ENCODE measurements at places on chromosomes 12 and 14.

DNA sequence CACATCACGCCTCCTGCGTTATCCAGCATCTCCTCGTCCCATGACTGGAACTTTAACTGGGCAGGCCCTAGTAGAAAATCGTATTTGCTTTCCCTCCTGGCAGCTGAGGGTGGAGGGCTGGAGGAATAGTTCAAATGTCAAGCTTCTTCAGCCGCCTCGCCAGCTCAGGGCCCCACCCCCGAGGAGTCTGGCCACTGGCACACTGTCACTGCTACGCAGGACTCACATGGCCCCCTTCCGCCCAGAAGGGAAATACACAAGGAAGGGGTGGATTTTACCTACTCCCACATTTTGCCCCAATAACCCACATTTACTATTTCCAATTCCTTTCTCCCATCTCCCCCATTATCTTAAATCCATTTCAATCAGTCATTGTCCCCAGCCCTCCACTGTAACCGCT lies 8.6 kb downstream of the SLC6A13 start:
- no peak for DNase-seq

DNA sequence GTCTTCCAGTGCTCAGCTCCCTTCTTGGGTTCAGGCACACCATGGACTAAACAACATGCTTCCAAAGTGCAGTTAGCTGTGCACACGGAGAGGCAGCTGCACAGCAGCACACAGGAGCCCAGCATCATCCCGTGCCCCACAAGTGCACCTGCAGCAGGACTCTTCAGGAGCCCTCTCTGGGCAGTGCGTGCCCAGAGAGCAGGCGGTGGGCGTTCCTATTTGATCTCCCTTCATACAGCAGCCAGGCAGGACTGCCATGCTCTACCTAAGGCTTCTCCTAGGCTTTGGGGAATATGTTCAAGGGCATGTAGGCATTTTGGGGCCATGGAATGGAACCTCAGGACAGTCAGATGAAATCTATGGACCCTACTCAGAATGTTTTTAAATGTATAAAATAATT lies 35.5 kb downstream of the ANO2 start:
- no peak for DNase-seq

- no peak for DNase-seq
Measured at GRCh38 chr12:57624441-57625220, 8.4 kb downstream of the B4GALNT1 start.

DNA sequence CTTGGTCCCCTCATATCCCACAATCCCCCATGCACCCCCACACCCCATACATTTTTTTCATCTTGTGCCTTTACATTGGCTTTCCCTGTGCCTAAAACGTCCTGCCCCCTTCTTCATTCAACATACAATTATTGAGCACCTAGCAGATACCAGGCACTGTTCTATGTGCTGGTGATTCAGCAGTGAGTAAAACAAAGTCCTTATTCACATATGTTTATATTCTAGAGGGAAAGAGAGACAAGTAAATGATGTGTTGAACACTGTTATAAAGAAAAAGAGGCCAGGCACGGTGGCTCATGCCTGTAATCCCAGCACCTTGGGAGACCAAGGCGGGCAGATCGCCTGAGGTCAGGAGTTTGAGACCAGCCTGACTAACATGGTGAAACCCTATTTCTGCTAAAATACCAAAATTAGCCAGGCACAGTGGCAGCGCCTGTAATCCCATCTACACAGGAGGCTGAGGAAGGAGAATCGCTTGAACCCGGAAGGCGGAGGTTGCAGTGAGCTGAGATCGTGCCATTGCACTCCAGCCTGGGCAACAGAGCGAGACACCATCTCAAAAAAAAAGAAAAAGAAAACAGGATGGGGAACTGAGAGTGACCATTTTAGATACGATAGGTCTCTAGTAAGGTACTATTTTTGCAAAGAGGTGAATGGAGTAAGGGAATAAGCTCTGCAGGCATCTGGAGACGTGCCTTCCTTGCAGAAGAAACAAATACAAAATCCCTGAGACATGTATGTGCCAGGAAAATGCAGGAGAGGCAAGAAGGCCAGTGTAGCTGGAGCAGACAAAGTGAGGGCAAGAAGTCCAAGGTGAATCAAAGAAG lies 12.2 kb downstream of the SLC7A7 start:
- no peak for DNase-seq

GRCh38 chr12:111150921-111151840 lies 217.7 kb downstream of the PHETA1 start:
- DNase-seq: no peak

DNA sequence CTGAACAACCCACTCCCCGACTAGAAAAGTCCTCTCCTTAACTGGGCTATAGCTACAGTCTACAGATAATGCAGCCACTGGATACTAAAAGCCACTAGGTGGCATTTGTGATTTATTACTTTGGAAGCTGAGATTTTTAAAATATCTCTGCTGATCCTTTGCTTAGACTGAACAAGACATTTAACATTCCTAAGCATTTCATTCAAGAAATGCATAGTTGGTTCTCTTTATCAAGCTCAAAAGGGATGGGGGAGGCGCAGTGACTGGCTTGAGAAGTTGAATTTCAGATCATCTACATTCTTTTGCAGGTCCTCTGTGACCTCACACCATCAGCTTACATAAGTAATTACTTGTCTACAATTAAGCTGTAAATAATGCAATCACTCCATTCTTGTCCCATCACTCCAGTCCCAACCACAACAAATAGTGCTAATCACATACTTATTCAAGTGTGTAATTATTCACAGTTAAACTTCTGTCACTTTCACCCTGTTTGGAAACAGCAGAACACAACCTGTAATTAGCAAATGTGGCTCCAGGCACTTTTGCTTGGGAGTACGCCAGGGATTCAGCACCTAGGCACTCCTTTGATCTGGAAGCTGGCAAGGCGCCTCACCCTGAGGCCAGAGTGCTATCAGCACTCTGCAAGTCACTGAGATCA lies 203.6 kb downstream of the NOVA1 start:
- no peak for DNase-seq

DNA sequence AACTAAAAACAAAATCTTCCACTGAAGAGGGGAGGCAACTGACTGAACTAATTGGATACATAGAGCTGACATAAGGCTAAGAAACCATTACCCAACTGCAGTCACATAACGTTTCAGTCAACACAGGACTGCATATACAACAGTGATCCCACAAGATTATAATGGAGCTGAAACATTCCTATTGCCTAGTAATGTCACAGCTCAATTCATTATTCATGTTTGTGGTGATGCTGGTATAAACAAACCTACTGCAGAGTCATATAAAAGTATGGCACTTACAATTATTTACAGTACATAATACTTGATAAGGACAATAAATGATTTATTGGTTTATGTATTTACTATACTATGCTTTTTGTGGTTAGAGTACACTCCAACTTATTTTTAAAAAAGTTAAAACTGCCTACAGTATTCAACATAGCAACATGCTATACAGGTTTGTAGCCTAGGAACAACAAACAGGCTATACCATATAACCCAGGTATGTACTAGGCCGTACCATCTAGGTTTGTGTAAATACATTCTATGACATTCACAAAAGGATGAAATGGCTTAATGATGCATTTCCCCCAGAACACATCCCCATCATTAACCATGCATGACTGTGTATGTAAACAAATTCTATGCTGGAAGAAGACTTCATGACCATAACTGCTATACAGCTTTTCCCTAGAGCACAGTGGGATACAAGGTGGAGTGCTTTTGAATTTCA lies 4.3 kb downstream of the NAP1L1 start:
- no peak for DNase-seq
